WTC11 (cell line): ENCODE measurements at places on chromosomes 7 and 10. TPM values are rescaled to one million over a fixed set of nuclear protein-coding genes. Genes with fewer than 3 reads are reported as not detected.

Gene VIPR2
- total RNA-seq = 7.5 to 7.8 TPM (median 7.6 TPM) in 3 replicates

Gene WNT8B
- total RNA-seq = 0.68 to 1.1 TPM (median 0.85 TPM) in 3 replicates

Gene PAOX
- 3.6 to 5.6 TPM (median 5.2 TPM) in 3 replicates for total RNA-seq

Gene COL28A1
- total RNA-seq = 0.81 to 1.5 TPM (median 1.0 TPM) in 3 replicates

Gene OR2A25
- total RNA-seq = not detected in 3 replicates

Gene LIPK
- total RNA-seq = not detected in 3 replicates

Gene SPDYE1
- 0.07 TPM in 1 of 3 replicates, not detected in the others for total RNA-seq
